PC-9 (cell line): ENCODE measurements at places on chromosomes 2 and 18.

- no peak for DNase-seq
Observed at GRCh38 chr18:5317186-5317585, 21.7 kb upstream of the ZBTB14 start.

GRCh38 chr2:190533968-190534309, 583 bp downstream of the NEMP2 start:
- DNase-seq = no peak

- no peak for DNase-seq
Observed at GRCh38 chr18:52237551-52237950, 102.4 kb upstream of the DCC start.

- no peak for DNase-seq
Observed at GRCh38 chr2:172084395-172084644, 987 bp upstream of the DLX1 start.

GRCh38 chr18:32026491-32027086, 8.0 kb downstream of the RNF125 start:
- no peak for DNase-seq

DNA sequence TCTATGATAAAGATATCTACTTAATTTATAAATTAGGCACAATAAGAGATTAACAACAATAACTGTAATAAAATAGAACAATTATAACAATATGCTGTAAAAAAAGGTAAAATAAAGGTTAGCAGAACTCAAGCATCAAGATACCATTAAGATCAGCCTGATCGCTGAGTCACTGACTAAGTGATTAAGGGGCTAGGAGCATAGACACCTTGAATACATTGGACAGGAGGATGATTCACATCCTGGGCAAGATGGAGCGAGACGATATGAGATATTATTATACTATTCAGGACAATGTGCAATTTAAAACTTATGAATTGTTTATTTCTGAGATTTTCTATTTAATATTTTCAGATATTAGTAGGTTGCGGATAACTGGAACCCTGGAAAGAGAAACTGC, 1277.8 kb upstream of the ZEB2 start:
- DNase-seq = no peak

GRCh38 chr2:128361376-128362131, 42.9 kb upstream of the HS6ST1 start:
- no peak for DNase-seq

GRCh38 chr2:135620198-135620597, 88.9 kb downstream of the R3HDM1 start:
- DNase-seq = no peak

DNA sequence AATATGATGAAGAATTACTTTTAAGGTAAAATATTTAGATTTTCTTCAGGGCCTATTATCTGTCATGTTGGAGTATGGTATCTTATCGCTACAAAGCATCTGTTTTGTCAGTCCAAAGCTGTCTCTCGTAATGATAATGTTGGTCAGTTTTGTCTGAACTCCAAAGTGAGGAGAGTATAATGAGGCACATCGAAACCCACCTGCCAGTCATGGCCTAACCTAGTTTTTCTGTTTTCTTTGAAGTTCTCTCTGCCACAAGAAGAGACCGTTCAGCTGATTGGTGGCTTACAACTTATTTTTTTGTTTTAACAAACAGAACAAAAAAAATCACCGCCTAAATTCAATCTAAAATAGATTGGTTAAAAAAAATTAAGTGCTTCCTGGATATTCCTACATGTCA, 1387.9 kb downstream of the RPIA start:
- no peak for DNase-seq

DNA sequence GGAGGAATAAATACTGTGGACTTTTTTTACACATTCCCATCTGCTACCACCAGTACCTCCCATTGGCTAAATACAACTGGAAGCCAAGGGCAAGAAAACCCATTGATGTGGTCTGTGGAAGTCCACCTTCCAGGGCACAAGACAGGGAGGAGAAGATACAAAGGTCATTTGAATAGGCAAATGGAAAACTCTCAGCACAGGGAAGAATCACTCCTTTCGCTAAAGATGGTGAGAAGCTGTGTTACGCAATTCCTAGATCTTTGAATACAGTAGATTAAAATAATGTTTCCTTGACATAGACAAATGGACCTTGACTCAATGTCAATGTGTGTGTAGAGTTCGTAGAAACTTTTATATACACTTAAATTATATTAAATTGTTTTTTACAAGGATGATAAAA, 70.9 kb upstream of the ERBB4 start:
- DNase-seq = no peak

GRCh38 chr2:33516456-33516995, 40.1 kb downstream of the RASGRP3 start:
- no peak for DNase-seq

DNA sequence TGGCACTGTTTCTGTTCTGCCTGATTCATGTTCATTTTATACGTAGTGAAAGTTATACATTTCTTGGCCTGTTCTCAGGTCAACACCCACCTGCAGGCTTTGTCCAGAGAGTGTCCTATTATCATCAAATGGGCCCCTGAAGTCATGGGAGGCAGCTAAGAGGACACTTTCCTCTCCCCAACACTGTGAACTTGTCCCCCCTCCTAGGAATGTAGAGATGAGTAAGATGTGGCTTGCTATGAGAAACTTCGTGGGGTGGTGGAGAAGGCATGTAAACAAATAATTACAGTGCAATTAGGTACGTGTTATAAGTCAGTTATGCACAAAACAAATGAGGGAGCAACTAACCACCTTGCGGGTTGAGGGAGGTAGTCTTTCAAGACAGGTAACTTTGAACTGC, 57.9 kb downstream of the COL4A3 start:
- DNase-seq = no peak
